ENCODE measurements at places on chromosomes 6 and 20.
A peak's percentile ranks its signal among the peaks of the same experiment; 100 is the strongest.

DNA sequence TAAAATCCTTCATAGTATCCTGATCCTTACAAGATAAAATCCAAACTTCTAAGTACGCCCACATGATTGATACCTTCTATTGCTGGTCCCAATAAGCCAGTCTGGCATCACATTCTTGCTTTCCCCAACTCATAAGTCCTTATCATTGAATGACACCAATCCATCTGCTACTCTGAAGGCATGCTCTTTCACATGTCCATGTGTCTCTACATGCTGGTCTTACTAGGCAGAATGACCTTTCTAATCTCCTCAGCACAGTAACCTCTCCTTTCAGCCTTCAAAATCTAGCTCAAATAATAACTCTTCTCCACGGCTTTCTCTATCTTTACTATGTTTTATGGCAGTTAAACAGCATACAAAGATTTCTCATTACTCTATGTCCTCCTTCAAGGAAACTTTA is 71.1 kb downstream of the ASCC3 start:
- DNase-seq: no peak

DNA sequence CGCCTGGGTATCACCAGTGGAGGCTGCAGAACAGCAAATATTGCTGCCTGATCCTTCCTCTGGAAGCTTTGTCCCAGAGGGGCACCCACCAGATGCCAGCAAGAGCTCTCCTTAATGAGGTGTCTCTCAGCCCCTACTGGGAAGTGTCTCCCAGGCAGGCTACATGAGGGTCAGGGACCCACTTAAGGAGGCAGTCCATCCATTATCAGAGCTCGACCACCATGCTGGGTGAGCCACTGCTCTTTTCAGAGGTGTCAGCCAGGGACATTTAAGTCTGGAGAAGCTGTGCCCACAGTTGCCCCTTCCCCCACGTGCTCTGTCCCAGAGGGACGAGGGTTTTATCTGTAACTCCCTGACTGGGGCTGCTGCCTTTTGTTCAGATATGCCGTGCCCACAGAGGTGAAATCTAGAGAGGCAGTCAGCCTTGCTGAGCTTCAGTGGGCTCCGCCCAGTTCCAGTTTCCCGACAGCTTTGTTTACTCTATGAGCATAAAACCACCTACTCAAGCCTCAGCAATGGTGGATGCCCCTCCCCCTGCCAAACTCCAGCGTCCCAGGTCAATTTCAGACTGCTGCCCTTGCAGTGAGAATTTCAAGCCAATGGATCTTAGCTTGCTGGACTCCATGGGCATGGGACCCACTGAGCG is 25.9 kb upstream of the AIG1 start:
- DNase-seq: peak; percentile 4

GRCh38 chr6:150685860-150686259 is 86.2 kb downstream of the PLEKHG1 start:
- DNase-seq: peak; percentile 4

DNA sequence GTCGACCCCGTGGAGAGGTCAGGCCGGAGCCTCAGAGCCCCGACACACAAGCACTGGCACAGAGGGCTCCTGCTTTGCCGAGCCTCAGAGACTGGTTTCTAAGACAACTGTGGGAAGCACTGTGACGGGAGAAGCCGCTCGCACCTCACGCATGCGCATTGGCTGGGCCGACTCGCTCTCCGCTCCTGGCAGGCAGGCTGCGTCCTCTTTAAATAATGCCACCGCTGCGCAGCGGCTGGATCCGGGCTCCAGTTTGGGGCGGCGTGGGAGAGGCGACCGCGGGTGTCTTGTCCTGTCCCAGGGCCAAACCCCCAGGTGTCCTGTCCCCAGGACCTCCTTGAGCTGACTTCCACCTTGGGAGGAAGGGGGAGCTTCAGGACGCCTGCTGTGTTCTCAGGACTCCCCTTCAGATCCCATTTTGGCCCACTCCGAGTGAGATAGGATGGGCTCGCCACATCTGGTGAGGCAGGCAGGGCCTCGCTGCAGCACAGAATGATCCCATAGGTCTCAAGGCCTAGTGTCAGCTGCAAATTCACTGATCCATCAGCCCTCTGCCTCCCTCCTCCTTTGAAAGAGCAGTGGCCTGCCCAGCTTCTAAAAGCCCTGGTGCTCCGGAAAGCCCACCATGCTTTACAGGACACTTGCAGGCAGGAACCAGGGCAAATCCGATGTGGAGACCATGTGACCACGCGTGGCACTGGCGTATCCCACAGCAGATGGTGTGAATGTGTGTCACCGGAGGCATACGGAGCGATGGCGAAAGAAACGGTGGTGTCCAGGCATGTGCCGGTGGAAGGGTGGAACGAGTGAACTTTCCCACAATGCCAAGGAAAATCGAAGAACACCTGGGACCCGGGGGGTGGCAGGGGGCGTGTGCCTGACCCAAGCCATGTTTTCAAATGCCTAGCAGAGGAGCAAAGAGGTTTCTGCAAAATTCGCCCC is 169.3 kb upstream of the ZNF337 start:
- peak; percentile 32 for DNase-seq
